ENCODE measurements at places on chromosomes 7 and 10.

- DNase-seq, result no peak
Observed at GRCh38 chr10:130079614-130080460, 30.8 kb downstream of the C10orf143 start.

DNA sequence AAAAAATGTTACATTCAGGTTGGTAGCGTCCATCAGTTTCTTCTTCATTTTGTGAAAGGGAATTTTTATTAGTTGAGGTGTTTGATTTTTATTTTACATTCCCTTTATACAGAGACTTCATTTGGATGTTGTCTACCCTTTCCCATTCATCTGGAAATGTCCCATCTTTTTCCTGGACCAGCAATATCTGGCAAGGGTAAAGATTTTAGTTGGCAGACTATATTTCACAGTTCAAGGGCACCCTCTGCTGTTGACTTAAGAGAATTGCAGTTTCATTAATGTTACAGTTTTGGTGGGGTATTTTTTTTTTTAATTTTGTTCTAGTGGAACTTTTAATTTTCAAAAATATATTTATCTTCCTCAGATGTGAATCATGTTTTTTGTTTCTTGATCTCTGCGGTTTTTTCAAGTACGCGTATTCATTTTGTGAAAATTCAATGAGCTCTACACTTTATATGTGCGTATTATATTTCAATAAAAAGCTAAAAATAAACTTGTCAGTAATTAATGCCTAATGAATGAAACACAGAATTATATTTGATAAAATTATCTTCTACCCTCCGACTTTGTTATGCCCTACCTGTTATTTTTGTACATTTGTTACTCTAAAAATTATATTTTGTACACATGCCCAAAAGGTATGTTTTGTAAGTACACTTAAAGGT is 97.9 kb upstream of the KLF14 start:
- no peak for DNase-seq

- DNase-seq, result peak; percentile 52
Observed at GRCh38 chr7:46537191-46537905, 616.3 kb upstream of the IGFBP3 start.

DNA sequence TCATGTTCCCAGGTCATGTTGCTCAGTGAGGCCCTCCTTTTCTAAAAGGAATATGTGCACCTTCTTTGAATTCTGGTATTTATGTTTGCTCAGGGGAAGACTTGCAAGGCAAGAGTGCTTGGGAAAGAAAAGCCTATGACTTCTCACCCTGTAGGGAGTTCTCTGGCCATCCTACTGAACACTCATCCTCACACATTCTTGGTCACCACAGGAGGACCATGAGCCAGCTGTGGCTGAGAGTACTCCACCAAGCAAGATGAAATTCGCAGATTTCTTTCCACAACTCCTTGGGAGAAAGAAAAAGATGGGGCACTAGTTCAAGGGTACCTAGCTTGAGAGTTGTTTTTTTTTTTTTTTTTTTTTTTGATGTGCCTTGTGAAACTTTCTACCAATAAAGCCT is 179.6 kb downstream of the FZD1 start:
- DNase-seq, result no peak

DNA sequence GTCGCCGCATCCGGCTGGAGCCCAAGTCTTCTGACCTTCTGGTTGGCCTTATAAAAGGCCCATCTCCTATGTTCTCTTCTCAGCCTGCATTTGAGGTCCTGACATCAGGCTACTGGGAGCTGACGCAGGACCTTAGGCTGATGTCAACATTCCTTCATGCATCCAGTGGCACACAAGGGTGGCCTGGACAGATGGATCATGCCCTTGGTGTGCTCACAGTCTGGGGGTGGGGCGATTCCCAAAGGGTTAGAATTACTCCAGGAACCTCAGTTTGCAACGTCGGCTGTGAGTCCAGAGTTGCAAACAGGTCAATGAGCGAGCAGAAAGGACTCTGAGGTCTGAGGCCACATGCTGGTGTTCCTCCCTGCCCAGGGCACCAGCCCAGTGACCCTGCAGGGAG is 8.2 kb upstream of the CLIP2 start:
- DNase-seq, result no peak

DNA sequence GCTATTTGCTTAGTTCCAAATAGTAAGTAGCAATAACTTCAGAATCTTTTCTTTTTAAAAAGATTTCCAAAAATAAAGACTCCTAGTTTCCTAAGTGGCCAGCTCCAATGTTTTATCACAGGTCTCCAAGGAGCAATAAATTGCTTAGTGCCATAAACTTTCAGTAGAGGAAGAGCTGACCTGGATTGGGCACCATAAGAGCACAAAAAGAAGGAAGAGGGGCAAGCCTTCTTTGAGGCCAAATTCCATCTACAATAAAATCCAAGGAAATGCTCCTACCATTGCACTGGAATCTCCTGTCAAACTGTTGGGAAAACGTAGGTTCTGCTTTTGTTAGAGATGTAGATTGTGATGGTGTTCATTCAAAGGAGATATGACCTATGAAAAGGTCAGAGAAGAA is 64.0 kb downstream of the DENND2A start:
- DNase-seq, result no peak

- no peak for DNase-seq
Observed at GRCh38 chr7:120989257-120990220, 1.0 kb downstream of the CPED1 start.

DNA sequence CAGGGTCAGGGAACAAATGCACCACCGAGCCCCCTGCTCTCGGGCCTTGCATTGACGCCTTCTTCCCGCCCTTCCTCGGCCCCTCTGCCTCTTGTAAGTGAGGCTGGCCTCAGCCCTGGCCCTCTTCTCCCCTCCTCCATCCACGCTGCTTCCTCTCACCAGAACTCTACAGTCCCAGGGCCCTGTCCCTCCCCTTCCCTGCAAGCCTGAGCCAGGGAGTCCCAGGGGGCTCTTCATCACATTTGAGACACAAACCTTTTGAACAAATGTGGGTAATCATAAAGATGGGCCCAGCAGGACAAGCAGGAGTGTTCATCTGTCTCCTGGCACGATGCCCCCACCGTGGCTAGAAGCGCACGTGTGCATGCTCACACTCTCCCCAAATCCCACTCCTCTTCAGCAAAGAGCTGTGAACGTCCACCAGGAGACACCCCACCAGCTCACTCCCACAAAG is 57.7 kb downstream of the SLIT1 start:
- DNase-seq, result no peak

- DNase-seq, result no peak
Observed at GRCh38 chr7:131767591-131767990, 211.2 kb upstream of the PODXL start.

All from left hindlimb (tissue), 1 donor.